Left ventricle myocardium superior (tissue), 1 donor: ENCODE measurements at places on chromosomes 12 and 14.

- DNase-seq, result no peak
Measured at GRCh38 chr12:54429014-54429471, 10.0 kb upstream of the ITGA5 start.

DNA sequence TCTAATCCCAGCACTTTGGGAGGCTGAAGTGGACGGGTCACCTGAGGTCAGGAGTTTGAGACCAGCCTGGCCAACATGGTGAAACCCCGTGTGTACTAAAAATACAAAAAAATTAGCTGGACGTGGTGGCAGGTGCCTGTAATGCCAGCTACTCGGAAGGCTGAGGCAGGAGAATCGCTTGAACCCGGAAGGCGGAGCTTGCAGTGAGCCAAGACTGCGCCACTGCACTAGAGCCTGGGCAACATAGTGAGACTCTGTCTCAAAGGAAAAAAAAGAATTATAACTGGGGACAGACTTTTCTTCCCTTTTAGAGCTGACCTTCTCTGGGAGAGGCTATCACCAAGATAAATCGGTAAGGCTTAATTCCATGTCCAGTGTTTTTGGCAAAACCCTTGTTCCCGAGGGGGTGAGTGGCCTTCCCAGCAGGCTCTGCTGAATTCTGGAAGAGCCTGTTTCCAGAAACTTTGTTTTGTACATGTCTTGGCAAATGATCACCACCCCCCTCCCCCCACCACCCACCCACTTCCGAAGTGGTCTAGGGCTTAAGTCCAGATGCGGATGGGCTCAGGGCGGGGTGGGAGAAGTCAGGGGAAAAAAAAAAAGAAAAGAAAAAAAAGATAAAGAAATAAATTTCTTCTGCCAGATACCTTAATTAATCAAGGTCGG lies 32.3 kb upstream of the DEGS2 start:
- DNase-seq, result no peak

DNA sequence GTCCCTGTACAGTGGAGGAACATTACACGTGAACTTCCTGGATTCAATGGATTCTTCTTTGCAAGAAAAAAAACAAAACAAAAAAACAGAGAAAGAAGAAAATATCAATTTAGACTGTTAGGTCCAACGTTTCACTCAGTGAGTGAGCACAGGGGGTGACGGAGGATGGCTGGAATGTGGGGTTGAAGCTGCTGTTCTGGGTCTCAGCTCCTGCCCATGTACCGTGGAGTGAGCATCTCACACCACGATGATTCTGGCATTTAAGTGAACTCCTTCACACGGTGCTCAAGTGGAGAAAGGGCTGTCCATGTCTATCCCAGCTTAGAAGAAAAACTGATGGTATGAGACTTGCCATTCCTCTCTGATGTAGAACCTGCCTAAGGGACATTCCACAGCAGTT lies 23.2 kb downstream of the CCND2 start:
- no peak for DNase-seq

DNA sequence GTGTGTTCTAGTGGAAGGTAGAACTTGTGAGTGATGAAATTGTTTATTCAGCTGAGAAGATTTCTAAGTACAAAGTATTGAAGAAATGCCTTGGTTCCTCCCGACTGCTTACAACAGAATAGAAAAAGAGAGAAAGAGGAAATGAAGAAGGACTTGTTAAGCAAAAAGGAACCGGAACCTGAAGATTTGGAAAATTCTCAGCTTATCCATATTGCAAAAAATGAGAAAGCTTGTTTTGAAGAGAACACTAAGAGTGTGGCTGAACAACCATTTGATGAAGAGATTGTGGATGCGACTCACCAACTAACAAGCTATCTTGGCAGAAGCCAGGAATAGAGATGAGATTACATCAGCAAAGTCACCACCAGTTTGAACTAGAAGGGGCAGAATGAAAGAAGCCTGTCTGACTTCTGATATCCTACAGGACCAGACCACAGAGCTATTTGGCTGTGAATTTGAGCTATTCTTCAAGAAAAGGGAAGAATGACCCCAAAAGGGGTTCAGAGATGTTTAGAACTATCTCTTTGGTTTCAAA lies 15.1 kb downstream of the NDUFA9 start:
- no peak for DNase-seq

- no peak for DNase-seq
Measured at GRCh38 chr12:101582937-101583336, 11.8 kb upstream of the MYBPC1 start.

GRCh38 chr14:101069666-101070362 lies 166.3 kb upstream of the RTL1 start:
- DNase-seq, result no peak

- peak; percentile 84 for DNase-seq
Measured at GRCh38 chr12:47819138-47819895, 386 bp downstream of the HDAC7 start.

DNA sequence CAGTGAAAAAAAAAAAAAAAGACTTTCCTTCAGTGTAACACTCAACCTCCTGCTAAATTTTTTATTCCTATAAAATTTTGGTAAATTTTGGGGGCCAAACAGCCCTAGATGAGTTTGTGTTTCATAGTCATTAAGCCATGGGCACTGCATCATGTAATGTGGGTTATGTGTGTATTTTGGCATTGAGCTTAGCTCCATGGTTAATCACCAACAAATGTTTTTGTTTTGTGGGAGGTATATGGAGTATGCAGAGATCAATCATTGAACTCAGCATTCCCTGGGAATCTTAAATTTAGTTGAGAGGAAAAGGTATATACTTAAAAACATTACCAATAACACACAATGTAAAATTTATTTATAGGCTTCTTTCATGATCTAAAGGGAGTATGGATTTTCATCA lies 8.5 kb upstream of the ARMH4 start:
- no peak for DNase-seq

GRCh38 chr14:59284059-59284458 lies 95.6 kb downstream of the DAAM1 start:
- DNase-seq, result no peak

GRCh38 chr14:56087671-56088471 lies 30.3 kb upstream of the PELI2 start:
- no peak for DNase-seq

- peak; percentile 69 for DNase-seq
Measured at GRCh38 chr12:6180268-6181051, 19.7 kb upstream of the CD9 start.

- peak; percentile 80 for DNase-seq
Measured at GRCh38 chr14:96038920-96039632, at the start of gene C14orf132. C14orf132 (plus strand) TSS chr14:96039362; CDS start chr14:96039501, 139 bp downstream.

DNA sequence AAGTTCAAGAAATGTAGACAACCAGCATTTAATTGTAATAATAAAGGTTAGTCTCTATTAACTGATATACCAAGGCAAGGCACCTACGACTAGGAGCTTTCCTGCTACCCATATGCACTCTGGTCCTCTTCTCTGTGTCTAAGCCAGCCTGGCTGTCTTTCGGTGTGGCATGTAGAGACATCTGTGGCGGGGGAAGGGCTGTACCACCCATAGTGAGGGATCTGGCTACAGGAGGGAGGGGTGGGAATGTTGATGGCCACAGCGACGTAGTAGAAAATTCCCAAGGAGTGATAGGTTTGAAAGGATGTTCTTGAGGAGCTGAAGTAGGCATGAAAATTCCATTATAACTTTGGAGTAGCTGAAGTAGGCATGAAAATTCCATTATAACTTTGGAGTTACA lies 344.2 kb downstream of the ATP23 start:
- no peak for DNase-seq

DNA sequence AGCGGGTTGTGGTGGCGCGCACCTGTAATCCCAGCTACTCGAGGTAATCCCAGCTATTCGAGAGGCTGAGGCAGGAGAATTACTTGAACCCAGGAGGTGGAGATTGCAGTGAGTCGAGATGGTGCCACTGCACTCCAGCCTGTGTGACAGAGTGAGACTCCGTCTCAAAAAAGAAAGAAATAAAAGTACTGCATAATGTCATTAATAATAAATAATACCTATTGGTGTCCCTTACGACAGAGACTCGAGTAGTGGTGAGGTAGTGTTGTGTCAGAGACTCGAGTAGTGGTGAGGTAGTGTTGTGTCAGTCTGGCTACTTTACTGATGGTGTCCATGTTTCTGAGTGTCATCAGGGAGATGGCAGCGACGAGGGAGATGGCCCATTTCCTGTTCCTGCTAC lies 1.3 kb downstream of the GLS2 start:
- no peak for DNase-seq

GRCh38 chr14:58275527-58276190 lies 22.7 kb upstream of the ARID4A start:
- no peak for DNase-seq

- no peak for DNase-seq
Measured at GRCh38 chr12:119024356-119024755, 43.0 kb downstream of the SRRM4 start.

GRCh38 chr12:53980802-53981496 lies 4.0 kb upstream of the HOXC10 start:
- DNase-seq, result no peak

DNA sequence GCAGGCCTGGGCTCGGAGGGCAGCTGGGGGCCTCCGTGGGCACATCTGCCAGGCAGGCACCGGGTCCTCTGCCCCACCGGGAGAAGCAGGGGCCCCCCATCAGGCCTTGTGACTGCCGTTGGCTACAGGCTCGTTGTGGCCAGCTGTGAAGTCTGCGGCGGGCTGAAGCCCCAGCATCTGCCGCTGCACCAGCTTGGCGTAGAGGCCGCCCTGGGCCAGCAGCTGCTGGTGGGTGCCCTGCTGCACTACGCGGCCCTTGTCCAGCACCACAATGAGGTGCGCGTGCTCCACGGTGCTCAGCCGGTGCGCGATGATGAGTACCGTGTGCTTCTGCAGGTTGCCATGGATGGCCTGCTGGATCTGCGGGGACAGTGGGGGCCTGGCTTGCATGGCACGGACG lies 33.9 kb upstream of the VPS37B start:
- no peak for DNase-seq

- DNase-seq, result peak; percentile 24
Measured at GRCh38 chr12:2854669-2855453, 2.0 kb downstream of the TEX52 start.

GRCh38 chr12:69685810-69686209 lies 13.3 kb downstream of the BEST3 start:
- no peak for DNase-seq

GRCh38 chr14:85301506-85301905 lies 228.4 kb upstream of the FLRT2 start:
- DNase-seq, result no peak

GRCh38 chr12:34287986-34288962 lies 266.0 kb downstream of the ALG10 start:
- DNase-seq, result peak; percentile 7

GRCh38 chr12:7295529-7295928 lies 8.3 kb upstream of the ACSM4 start:
- DNase-seq, result no peak

DNA sequence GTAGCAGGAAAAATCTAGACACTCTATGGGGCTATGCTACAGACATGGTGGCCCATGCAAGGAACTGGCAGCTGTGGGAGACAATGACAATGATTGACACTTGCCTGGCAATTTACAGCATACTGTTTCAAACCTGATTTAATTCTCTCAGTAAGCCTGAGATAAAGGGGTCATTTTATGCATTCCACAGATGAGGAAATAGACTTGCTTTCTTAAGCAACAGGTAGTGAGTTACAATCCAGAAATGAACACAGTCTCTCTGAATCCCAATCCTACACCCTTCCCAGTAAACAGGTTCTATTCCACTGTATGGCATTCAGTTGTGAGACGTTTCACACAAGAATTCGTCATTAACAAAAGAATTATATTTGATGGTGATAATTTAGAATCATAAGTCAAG lies 15.5 kb upstream of the PCNX1 start:
- DNase-seq, result no peak

DNA sequence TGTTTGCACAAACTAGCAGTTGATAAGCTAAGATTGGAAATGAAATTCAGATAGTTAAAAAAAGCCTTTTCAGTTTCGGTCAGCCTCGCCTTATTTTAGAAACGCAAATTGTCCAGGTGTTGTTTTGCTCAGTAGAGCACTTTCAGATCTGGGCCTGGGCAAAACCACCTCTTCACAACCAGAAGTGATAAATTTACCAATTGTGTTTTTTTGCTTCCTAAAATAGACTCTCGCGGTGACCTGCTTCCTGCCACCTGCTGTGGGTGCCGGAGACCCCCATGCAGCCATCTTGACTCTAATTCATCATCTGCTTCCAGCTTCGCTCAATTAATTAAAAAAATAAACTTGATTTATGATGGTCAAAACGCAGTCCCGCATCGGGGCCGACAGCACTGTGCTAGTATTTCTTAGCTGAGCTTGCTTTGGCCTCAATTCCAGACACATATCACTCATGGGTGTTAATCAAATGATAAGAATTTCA lies 335.6 kb downstream of the TMEM121 start:
- DNase-seq, result peak; percentile 7

- DNase-seq, result no peak
Measured at GRCh38 chr12:47114481-47114892, 34.7 kb upstream of the AMIGO2 start.

- DNase-seq, result no peak
Measured at GRCh38 chr12:24911271-24911791, 37.6 kb downstream of the BCAT1 start.

DNA sequence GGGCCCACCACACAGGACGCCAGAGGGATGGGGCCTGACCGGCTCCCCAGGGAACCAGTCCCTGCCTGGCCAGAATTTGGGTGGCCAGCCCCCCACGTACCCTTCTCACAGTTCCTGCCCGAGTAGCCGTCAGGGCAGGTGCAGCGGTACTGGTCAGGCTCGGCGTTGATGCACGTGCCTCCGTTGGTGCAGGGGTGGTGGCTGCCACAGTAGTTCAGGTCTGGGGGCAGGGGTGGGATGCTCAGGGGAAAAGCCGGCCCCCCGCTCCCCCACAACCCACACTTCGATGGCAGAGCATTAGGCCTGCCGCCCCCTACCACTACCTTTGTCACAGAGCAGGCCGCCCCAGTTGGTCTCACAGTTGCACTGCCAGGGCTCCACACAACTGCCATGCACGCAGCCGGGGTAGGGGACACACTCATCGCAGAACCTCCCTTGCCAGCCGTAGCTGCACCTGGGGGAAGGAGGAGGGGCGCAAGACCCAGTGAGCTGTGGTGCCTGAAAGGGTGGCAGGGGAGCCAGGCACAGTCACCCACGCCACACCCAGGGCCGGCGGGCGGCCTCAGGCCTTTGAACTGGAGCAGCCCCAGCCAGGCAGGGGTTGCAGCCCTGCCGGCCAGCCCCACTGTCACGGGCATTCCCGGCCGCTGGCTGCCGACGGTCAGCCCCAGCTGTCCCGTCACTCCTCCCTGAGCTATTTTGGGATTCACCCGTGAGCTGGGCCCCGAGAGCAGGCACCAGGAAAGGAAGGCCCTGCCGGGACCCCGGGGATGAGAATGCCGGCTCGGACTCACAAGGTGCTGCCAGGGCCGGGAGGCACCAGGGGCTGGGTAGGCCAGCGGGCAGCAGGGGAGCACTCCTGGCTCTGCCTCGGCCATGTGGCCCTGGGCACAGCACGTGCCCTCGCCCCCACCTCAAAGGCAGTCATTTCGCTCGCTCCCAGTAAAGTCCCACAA lies 16.5 kb downstream of the JAG2 start:
- peak; percentile 50 for DNase-seq

- no peak for DNase-seq
Measured at GRCh38 chr12:128969480-128970055, 116.3 kb downstream of the GLT1D1 start.

GRCh38 chr12:6211421-6211869 lies 11.2 kb downstream of the CD9 start:
- no peak for DNase-seq
